Fibroblast of mammary gland (primary cell): ENCODE measurements at places on chromosomes 12 and 14.

DNA sequence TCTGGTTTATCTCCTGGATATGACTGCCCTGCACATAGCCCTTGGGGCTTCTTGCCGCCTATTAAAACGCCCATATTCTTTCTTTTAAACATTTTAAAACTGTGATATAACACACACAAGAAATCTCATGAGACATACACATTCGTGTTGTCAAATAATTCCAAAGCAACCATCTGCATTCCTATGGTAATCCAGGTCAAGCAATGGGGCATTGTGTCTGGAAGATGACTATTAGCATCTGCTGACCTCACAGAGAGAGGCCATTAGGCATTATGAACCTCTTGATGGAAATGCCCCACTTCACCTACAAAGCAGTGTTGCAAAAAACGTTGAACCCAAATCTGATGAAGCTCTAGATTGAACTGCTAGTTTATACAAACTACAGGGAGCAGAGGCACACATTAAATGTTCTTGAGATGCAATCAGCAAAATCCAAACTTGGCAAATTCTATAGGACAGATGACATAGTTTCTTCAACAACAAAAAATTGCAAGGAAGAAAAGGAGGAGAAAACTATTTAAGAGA lies 513.8 kb upstream of the CCDC196 start:
- peak; percentile 10 for DNase-seq

DNA sequence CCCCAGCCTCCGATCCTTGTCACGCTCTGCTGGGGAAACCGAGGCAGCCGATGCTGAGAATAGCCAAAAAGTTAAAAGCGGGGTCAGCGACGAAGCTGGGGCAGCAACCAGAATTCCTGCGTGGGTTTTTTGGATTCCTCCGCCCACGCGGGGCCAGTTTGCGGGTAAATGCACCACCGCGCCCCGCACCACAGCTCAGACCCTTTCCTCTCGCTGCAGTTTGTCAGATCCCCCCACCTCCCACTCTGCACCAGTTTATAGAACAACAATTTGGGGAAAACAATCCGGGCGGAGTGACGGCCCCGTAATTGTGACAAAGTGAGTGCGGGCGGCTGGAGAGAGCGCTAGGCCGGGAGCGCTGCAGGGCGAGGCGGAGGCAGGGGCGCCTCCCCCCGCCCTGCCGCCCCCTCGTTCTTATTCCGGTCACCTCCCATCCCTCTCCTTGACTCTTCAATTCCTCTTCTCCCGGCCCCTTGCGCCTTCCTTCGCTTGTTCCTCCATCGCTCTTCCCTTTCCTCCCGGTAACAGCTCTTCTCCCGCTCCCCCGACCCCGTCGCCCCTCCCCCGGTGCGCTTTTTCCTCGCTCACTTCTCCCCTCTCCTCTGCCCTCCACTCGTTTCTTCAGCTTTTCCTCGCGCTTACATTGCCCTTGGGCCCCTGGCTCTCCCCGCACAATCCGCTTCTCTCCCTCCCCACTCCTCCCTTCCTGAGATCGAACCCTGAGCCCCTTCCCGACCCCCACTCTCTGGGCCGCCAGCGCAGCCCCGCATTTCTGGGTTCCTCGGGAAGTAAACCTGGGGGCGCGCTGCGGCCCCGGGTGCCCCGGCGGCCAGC lies 646 bp upstream of the DNAJC22 start:
- DNase-seq = no peak

GRCh38 chr12:132886529-132887477 lies 602 bp downstream of the CHFR start:
- DNase-seq = no peak

DNA sequence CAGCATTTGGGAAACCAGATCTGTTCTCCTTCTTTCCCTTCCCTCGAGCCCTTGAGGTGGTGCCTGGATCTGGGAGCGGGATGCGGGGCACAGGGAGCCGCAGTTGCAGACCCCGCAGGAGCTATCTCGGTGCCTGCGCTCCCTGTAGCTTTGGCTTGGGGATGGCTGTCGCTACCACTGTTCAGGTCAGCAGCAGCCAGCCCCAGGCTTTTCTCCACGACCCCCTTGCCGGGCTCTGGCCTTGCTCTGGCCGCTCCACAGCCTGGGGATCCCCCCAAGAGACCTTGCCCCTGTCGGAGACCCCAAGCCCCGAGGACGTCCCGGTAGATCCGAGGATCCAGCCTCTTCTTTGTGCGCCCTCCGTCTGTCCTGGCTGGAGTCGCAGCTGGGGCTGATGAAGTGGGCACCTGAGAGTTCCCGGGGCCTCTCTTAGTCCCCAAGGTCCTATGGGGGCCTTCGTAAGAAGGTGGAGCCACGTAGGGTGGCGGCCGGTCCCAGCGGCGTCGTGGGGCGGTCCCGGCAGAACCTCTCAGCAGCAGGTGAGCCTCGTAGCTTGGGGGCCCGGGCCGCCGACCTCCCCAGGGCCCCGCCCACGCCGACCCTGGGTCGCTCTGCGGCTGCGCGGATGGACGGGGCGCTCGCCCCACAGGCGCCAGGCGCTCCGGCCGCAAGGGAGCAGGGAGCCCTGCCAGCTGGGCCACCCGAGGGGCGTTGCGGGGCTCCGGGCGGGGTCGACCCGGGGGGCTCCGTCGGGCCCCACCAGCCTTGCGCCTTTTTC lies 1.3 kb downstream of the DDN start:
- DNase-seq = no peak
